ENCODE measurements at places on chromosomes 5 and 9.

- no peak for DNase-seq
These were observed 149.6 kb downstream of the TTC39B start for GRCh38 chr9:15157381-15157780.

GRCh38 chr9:97415146-97415545 lies 3.2 kb downstream of the TDRD7 start:
- DNase-seq: no peak

GRCh38 chr9:8114826-8115225 lies 315.2 kb upstream of the DMAC1 start:
- DNase-seq: no peak

GRCh38 chr5:37836235-37836591 lies 3.6 kb downstream of the GDNF start:
- no peak for DNase-seq

DNA sequence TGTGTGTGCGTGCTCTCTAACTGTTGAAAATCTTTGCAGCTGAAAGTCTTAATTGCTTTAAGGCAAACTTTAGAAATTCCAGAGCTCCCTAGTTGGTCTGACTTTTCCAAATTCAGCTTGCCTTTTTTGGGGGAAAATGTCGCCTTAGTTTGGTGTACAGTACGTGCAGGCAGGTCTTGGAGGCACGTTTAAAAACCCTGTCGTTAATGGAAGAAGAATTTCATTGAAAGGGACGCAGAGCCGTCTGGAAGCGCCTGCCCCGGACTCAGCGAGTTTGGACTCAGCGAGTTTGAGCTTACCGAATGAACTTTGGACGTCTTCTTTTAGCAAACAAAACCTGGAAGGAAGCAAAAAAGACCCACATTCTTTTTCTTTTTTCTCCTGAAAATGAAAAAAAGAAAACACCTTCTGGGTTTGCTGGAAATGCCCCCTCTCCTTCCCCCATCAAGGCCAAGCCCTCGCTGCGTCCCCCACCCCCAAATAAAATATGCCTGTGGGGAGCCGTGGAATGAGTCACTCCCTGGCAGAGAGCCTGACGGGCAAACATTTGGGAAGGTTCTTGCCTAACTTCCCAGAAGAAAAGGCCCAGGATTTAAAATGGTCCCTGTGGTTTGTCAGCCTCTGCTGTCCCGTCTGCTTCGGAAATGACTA lies 1.5 kb downstream of the NEK6 start:
- DNase-seq: no peak

GRCh38 chr5:469752-470483 lies 26.9 kb downstream of the EXOC3 start:
- DNase-seq: no peak

DNA sequence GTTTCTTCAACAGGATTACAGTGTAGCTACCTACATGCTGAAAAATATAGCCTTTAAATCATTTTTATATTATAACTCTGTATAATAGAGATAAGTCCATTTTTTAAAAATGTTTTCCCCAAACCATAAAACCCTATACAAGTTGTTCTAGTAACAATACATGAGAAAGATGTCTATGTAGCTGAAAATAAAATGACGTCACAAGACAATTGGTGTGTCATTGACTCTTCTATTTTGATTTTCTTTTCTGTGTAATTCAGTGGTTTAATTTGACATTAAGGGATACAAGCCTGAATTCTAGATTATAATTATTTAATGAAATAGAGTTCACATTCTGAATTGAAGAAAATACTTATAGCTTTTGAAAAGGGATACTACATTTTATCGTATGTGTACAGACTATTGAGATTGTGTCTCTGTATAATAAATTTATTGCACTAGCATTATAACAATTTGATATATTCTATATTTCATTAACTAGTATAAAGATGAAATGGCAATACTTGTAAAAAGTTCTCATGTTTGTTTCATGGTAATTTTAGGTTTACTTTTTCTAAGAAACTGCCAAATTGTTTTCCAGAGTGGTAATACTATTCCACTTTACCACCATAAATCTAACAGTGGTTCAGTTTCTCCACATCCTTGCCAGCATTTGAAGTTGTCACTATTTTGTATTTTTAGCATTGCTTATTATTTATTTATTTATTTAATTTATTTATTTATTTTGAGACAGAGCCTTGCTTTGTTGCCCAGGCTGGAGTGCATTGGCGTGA lies 18.7 kb downstream of the ANXA1 start:
- no peak for DNase-seq

DNA sequence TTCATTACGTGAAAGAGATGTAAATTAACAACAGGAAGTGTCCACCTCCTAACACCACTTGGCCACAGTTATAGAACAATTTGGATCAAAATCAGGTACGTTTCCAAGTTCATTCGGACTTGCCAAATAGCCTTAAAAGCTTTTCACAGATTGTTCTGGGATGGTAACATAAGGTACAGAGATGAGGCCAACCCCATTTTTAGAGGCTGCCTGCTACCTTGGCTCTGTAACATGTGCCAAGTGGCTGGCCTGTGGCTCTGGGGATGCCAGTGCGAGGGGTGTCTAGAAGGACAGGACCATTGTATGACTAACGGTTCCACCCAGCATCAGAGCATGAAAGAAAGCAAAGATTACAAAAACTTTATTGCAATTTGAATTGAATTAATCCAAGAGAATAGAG lies 91.0 kb downstream of the LHFPL2 start:
- DNase-seq: no peak

DNA sequence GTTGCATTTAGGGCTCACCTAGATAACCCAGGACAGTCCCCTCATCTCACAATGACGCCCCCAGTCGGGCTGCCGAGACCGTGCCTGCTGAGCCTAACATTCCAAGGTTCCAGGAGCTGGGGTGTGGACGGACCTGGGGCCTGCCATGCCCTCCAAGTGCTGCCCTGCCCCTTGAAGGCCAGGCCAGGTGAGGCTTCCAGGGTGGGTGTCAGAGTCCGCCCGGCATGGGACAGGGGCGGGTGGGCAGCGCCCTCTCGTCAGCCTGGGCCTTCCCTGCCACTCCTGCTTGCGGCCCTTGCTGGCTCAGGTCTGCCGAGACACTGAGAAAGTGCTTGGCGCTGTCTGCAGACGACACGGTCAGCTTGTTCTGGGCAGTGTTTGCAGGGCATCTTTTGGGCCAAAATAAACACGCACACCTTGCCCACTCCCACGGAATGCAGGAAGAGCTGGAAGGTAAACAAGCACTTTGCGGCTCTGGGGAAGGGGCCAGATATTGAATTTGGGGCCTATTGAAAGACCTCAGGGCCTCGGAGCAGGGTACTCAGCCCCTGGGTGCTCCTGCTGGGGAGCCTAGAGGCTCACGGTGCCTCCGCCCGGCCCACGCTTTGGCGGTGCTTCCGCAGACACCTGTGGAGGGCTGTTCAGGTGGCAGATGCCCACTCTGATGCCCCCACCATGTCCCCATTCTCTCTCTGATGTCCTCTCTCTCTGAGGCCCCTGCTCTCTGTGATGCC lies 4.2 kb upstream of the SCGB3A1 start:
- DNase-seq: no peak

DNA sequence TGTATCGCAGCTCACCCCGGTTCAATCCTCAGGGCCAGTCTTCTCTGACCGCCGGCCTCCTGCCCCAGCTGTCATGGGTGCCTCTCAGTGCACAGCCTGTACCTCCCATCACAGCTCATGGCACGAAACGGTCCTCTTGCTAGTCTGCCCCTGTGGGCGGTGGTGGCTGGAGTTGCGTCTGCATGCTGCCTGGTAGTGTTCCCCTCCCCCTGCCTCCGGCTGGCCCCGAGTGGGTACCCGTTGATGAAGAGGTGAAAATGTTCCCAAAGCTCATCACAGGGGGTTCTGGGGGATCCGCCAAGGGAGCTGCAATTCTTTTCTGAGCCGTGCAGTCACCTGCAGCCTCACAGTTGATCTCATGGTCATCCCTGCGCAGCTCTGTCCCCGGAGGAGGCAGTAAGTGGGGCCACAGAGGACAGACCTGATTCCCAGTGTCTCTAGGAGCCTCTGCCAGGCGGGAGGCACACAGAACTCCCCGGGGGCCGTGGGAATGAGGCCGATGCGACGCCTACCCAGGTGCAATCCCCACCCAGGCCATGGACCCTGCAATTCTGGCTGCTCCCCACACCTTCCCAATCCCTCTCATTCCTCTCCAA lies 34.7 kb upstream of the FIBCD1 start:
- no peak for DNase-seq

DNA sequence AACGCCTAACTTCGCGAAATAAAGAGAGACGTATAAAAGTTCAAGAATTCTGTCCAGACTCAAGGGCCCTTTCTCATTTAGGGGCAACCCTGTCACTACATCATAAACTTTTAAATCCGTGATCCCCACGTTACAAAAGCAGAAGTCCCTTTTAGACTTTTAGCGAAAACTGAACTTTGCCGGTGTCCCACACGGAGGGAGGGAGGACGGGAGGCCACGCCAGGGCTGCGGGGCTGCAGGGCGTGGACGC lies 515 bp upstream of the F2R start:
- no peak for DNase-seq

GRCh38 chr9:135663451-135663770 lies 302 bp downstream of the LCN9 start:
- no peak for DNase-seq

- no peak for DNase-seq
These were observed 323.8 kb downstream of the PRELID2 start for GRCh38 chr5:145511351-145511750.

DNA sequence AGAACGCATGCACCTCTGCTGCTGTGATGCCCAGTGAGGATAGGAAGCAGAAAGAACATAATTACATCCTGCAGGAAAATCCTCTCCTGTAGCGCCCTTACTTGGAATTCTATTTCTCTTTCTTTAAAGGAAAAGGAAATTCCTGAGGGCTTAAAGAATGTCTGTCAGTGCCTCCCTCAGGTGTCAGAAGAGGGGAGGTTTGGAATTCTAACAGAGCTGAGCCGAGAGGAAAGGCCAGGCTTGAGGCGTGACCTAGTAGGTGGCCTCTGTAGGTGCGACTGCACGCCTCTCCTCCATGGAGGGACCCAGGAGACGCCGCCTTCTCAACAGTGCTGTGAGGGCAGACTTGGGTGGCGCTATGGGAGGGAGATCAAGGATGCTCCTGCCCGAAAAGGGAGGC lies 55.9 kb upstream of the ERCC6L2 start:
- DNase-seq: no peak

- no peak for DNase-seq
These were observed 478.3 kb upstream of the ADAMTS16 start for GRCh38 chr5:4661836-4662235.

- DNase-seq: peak; percentile 44
These were observed 131.9 kb upstream of the ANKH start for GRCh38 chr5:15003511-15003920.

GRCh38 chr9:33850267-33850629 lies 33.3 kb downstream of the UBE2R2 start:
- no peak for DNase-seq

DNA sequence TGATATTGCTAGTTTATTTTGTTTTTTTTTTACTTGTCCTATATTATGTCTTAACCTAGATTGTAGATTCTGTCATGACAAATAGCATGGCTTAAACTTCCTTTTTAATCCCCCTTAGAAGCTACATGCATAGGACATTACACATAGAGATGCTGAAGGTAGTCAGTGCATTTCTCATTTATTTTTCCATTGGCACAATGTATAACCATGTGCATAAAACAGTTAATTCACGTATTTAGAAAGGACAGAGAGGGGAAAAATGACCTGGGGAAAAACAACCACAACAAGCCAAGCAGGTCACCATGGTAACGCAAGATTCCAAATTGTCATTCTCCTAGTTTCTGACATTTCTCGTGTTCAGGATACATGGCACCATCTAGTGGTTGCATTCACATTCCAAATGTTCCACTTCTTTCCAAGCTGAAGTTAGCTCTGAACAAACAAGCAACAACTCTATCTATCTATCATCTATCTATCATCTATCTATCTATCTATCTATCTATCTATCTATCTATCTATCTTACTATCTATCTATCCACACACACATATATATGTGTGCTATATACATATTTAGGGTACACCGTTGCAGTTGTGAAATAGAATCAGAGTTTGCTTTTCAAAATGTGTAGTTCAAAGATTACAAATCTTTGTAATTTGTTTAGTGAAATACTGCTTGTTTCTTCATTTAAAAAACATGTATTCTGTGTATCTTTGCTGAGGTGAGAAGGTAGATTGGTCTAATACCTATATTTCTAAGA lies 487.2 kb upstream of the ST8SIA4 start:
- no peak for DNase-seq

Data from activated CD4-positive, CD25-positive, alpha-beta regulatory T cell treated with anti-CD3 and anti-CD28 coated beads, Interleukin-2, amount 50 U/mL, for 72 hours (primary cell).